NCI-H510A (cell line): ENCODE measurements at places on chromosomes 3 and 15.
A peak's percentile ranks its signal among the peaks of the same experiment; 100 is the strongest.

GRCh38 chr3:112097378-112097777 lies 11.2 kb downstream of the C3orf52 start:
- peak; percentile 31 for DNase-seq

- no peak for DNase-seq
These were observed 185.9 kb upstream of the ANKRD28 start for GRCh38 chr3:15983693-15984092.

DNA sequence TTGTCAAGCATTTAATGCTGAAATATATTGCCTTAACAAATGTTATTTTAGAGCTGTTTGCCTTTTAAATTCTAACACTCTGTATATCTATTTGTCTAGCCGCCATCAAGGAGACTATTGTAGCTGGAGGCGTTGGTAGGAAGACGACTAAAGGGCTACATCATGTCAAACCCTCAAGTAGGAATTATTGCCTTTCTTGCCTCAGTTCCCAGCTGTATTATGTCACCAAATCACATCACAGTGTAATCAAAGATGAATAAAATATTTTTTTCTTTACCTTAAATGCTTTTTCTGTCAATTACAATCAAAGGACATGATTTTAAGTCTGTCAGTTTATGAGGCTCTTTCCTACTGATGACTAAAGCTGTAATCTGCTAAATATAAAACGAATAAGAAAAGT lies 233.1 kb downstream of the ZIC4 start:
- DNase-seq = no peak

GRCh38 chr15:35444557-35445204 lies 101.3 kb downstream of the DPH6 start:
- no peak for DNase-seq

DNA sequence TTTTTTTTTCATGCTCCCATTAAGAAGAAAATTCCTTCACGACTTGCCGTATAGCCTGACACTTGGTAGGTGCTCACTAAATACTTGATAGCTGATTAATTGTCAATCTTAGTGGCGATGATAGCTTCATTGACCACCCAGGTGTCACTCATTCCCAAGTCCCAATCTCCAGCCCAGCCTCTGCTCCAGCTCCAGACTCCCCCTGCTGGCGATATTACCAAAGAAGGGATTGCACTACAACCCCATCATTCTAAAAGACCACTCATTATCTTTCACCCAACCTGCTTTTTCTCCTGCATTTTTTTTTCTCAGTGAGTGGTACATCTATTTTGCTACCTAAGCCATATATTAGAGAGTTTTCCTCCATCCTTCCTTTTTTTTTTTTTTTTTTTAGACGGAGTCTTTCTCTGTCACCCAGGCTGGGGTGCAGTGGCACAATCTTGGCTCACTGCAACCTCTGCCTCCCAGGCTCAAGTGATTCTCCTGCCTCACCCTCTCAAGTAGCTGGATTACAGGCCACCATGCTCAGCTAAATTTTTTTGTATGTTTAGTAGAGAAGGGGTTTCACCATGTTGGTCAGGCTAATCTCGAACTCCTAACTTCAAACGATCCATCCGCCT lies 19.5 kb upstream of the COMMD2 start:
- DNase-seq = peak; percentile 11

- DNase-seq = no peak
These were observed 78.8 kb downstream of the ATP2B2 start for GRCh38 chr3:10426346-10427220.

GRCh38 chr3:161388855-161389254 lies 17.5 kb upstream of the SPTSSB start:
- DNase-seq = no peak

DNA sequence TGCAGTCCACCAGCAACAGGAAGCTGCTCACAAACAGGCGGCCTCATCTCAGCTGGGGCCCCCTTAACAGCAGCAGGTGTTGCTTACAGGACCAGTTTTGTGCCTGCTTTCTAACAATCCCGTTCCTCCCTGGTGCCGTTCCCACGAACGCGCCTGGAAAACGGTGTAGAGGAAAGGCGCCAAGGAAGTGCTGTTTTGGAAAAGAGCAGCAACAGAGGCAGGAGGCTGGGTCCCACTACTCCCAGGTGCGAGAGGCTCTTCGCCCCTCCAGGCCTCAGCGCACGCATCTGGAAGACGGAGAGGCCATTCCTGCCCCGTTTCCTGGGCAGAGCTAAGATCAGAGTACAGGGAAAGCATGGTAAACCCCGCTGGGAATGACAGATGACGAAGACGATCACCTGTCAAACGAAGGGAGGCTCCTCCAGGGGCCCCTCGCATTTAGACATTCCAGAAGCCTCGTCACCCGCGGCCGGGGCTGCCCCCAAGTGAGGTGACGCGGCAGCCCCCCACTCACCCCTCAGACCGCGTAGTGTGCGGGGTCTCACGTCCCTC lies 603 bp downstream of the SCAPER start:
- no peak for DNase-seq

DNA sequence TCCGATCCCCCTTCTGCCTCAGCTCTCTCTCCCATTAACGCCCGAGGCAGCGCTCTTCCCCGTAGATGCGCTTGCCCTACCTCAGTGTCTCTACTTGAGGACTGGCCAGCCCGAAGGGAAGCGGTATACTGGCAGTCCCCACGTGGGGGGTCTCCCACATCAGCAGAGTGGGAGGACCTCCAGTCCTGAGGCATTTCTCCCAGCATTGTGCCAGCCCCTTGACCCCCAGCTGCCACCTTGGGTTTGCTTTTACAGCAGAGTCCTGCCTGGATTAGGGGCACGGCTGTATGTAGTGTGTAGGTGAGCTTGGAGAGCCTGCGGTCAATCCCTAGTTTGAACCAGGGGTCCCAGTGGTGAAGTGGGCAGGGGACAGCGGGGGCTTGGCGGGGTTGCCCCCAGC lies 767 bp downstream of the SEMA3F start:
- no peak for DNase-seq

GRCh38 chr3:196115678-196116083 lies 33.8 kb upstream of the TFRC start:
- DNase-seq = no peak

DNA sequence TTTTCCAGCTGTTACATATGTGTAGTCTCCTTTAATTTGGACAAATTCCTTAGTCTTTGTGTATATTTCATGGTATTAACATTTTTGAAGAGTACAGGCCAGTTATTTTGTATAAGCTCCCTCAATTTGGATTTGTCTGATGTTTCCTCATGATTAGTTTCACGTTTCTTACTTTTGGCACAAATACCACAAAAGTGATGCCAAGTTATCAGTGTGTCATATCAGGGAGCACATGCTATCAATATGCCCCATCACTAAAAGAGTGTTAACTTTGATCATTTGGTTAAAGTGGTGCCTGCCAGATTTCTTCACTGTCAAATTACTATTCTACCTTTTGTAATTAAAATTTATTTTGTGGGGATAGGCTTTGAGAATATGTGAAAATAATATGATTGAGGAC lies 14.6 kb downstream of the PCNP start:
- DNase-seq = no peak

DNA sequence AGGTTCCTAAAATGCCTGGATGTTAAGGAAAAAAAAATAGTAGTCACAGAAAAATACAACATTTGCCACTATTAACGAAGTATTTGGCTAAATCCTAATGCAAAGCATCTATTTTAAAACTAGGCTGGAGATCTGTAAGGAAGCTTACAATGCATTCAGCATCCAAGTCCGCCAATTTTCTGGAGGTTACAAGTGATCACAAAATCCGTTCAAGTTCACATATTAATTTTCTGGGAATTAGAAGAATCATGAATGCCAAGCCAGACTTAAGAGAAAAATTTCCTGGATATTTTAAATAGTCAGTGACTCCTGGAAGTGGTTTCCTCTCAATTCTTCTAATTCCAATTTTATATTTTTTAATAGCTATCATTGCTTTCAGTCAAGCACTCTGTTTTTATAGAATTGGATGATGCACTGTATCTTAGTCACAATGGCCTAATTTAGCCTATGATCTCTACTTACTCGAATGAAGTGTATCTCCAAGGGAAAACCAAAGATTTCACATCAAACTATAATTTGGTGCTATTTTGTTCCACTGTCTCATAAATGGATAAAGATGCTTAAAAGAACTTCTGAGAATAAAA lies 60.4 kb downstream of the P3H2 start:
- DNase-seq = no peak

DNA sequence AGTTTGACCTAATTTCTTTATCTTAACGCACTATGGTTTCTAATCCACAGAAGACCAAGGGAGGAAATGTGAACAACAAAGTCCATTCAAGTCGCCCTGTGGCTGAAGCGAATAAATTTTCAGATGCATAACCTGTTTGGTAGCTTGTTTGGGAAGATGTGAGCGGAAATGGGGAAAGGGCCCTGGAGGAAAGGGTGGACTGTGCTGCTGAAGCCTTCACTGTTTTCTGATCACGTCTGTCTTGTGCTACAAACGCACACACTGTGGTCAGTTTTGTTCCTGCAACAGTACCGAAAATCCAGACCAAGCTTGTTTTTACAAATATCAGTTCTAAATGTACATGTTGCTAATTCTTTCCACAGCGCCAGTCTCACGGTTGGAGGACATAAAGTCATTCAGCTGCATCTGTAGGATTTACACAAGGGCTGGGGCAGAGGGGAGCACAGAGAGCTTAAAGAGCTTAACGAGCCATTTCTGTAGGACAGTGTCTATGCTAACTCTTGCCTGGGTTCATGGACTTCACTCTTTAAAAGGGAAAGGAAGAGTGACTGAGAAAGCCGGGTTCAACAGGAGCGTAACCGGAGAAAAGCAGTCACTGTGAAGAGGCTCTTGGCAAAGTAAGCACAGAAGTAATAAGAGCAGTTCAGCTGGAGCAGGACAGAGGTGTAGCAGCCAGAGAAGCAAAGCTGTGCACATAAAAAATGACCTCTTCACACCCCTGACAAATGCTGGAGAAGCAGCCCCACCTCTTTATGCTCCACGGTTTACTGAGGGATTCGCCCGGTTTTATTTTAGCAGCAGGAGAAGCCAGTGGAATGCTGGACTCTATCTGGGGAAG lies 66.6 kb downstream of the USF3 start:
- peak; percentile 67 for DNase-seq

GRCh38 chr3:124935264-124935663 lies 713 bp upstream of the MUC13 start:
- DNase-seq = no peak

GRCh38 chr15:87959080-87959479 lies 297.5 kb downstream of the NTRK3 start:
- no peak for DNase-seq

DNA sequence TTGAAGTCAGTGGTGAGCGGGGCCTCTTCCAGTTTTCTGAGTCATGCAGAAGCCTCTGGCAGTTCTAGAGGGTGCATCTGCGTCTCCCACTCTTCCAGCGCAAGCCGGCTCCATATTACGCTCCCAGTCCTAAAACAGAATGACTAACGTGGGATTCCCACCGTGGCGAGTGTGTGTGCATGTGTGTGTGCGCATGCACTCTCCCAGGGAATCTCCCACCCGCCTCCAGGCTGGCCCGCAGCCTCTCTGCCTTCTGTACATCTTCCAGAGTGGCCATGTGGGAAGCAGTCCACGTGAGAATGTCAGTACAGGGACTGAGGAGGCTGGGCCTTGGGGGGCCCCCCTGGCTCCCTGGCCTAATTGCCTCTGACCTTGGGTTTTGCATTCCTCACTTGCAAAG lies 87.7 kb downstream of the LSM3 start:
- DNase-seq = no peak

- no peak for DNase-seq
These were observed 57.8 kb upstream of the CTDSPL start for GRCh38 chr3:37803726-37804469.

GRCh38 chr15:54594115-54594514 lies 602.6 kb downstream of the RSL24D1 start:
- DNase-seq = no peak

- no peak for DNase-seq
These were observed 82.0 kb downstream of the MBNL1 start for GRCh38 chr3:152350776-152351175.

DNA sequence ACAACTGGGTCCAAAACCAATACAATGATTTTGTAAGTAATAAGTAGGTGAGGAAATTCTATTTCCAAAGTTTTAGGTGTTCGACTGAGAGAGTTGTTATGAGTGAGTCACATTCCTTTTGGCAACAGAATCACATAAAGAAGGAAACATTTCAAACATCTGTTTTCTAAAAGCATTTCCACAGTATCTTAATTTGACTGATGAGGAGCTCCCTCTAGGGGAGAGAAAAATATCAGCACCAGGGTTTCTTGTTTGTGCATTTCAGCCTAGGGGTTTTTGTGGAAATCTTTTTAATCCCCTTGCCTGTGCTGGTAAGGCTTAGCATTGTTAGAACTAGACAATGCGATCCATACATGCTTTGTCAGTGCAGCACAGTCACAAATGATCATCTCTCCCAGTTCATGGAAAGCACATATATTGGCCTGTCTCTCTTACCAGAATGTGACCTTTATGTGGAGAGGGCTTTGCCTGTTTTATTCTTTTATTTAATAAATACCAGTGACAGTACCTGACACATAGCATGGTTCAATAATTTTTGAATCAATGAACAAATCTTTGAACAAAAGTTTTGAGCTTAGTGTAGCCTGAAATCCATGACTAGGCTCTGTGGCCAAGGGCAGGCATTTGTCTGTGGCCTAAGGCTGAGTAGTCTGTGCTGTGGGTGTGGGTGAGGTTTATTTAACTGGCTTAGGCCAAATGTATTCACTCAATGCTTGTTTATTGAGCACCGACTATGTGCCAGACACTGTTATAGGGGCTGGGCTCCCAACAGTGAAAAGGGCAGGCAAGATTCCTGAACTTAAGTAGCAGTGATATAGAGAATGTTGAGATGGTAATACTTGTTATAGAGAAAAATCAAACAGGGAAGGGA lies 21.1 kb upstream of the IQCF6 start:
- no peak for DNase-seq

DNA sequence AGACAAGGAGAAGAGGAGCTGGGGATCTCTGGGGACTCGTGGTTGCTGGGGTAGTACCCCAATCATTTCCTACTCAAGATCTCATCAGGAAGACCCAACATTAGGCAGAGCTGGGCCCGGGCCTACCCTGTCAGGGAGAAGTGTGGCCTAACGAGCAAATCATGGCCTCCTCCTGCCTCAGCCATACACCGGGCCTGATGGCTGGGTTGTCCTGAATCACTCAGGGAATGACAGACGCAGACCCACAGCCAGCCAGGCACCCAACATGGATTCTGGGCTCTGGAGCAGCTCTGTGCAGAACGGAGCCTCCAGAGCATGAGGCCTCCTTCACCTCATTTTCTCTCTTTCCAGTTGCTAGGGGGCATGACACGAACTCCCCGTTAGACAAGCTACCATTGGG lies 19.7 kb downstream of the ITGA11 start:
- no peak for DNase-seq

GRCh38 chr3:83873550-83873949 lies 1085.2 kb upstream of the CADM2 start:
- DNase-seq = no peak

- no peak for DNase-seq
These were observed 39.5 kb downstream of the BTLA start for GRCh38 chr3:112459750-112460149.

GRCh38 chr3:179630753-179631451 lies 21.9 kb upstream of the USP13 start:
- no peak for DNase-seq

- no peak for DNase-seq
These were observed 242.0 kb upstream of the FEZF2 start for GRCh38 chr3:62615258-62615849.
